Epithelial cell of proximal tubule (primary cell): ENCODE measurements at places on chromosomes 7 and 10.

DNA sequence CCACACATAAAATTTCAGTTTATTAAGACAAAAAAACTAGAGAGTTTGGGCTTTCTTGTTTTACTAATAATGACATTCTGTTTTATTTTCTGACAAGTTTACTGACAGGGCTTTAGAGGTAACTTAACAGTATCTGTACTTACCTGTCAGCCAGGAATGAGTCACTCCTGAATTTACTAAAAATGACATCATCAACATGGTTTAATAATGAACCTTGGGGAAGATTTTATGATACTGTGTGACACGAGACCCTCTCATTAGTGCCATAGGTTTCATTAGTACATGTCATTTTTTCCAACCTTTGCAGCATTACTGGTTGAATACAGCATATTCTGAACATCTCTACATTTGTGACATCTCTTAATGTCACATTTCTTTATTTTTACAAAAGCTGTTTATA is 131.1 kb downstream of the KCND2 start:
- DNase-seq, result peak; percentile 39

- DNase-seq, result no peak
Observed at GRCh38 chr7:2157473-2158279, 75.1 kb downstream of the MAD1L1 start.

DNA sequence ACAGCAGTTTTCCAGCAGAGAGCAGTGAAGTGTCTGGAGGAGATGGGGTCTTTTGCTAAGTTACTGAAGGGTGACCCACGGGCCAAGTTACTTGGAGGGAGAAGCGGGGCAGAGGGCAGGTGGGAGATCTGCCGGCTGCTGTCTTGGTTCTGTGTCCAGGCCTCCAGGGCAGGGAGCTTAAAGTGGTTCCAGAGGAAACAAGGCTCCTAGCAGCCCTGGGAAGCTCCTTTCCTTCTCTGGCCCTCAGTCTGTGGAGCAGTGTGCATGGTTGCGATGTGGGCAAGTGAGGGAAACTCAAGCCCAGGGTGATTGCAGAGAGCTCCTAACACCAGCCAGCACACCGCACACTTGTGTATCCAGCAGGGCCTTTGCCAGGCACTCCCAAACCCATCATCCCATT is 6.3 kb downstream of the GHRHR start:
- DNase-seq, result no peak

DNA sequence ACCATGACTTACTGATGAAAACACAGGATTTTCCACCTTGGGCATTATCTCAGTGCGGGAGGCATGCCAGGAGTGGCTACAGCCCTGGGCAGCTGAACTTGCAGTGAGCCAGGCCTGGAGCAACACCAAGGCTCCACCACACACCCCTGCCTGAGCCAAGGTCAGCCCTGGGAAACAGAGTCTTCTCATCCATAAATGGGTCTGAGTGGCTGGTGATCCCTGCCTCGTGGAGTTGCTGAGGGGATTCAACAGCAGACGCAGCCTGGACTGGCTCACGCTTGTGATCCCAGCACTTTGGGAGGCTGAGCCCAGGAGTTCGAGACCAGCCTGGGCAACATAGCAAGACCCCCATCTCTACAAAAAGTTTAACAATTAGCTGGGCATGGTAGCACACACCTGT is 32.2 kb downstream of the SPOCK2 start:
- DNase-seq, result no peak

GRCh38 chr7:90625562-90625961 is 29.4 kb downstream of the CDK14 start:
- DNase-seq, result no peak
